ENCODE measurements at places on chromosomes 2 and 18.

- no peak for DNase-seq
Observed at GRCh38 chr18:41121116-41121826, 833.8 kb upstream of the PIK3C3 start.

DNA sequence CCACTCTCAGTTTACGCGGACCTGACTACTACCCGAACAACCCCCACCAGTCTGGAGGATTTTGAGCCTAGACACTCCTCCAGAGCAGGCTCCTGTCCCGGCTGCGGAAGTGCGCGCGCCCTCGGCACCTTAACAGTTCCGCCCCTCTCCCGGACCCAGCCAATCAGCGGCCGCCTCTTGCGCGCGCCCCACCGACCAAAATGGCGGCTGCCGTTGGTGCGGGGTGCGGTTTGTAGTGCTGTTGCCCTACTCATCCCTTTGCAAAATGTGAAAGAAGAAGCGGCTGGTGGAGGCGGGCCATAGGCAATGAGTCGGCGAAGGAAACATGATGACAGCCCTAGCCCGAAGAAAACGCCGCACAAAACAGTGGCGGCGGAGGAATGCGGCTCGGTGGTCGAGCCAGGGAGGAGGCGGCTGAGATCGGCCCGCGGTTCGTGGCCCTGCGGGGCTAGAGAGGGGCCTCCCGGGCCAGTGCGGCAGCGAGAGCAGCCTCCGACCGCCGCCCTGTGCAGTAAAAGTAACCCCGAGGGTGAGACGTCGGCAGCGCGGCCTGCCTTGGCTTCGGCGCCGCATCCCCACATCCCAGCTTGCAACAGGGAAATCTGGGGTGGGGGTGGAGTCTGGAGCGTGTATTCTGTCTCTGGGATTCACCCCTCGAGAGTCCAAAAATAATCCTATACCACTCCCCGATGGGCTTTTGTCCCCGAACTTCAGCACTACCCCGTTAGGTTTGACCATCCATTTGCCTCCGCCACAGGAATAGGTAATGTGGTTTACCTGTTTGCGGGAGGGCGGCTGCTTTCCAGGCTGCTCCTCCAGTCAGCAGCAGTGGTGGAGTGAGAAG, at the start of gene ETAA1:
Gene ETAA1, plus strand, starts transcription at position 191 of the 844 bp plus-strand sequence. Its CDS starts 116 bp downstream, at position 307.
- DNase-seq, result peak; percentile 94

DNA sequence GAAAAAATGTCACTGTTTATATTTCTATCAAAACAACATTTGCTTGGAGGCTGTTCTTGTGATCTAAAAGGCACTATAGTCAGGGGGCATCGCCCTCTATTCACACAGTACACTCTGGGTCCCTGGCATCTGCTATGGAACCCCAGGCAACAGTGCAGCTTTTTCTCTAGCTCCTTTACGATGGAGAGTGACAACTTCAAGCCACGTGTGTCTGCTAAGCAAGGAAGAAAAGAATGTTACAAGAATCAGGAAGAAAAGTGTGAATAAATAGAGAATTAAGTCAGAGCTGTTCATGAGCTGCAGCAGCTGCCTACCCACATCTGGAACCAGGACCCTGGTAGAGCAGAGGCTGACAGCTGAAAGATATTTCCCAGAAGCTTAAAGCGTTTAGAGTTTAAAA, 11.2 kb downstream of the RND3 start:
- no peak for DNase-seq

- DNase-seq, result no peak
Observed at GRCh38 chr2:167898340-167898739, 349.1 kb downstream of the STK39 start.

DNA sequence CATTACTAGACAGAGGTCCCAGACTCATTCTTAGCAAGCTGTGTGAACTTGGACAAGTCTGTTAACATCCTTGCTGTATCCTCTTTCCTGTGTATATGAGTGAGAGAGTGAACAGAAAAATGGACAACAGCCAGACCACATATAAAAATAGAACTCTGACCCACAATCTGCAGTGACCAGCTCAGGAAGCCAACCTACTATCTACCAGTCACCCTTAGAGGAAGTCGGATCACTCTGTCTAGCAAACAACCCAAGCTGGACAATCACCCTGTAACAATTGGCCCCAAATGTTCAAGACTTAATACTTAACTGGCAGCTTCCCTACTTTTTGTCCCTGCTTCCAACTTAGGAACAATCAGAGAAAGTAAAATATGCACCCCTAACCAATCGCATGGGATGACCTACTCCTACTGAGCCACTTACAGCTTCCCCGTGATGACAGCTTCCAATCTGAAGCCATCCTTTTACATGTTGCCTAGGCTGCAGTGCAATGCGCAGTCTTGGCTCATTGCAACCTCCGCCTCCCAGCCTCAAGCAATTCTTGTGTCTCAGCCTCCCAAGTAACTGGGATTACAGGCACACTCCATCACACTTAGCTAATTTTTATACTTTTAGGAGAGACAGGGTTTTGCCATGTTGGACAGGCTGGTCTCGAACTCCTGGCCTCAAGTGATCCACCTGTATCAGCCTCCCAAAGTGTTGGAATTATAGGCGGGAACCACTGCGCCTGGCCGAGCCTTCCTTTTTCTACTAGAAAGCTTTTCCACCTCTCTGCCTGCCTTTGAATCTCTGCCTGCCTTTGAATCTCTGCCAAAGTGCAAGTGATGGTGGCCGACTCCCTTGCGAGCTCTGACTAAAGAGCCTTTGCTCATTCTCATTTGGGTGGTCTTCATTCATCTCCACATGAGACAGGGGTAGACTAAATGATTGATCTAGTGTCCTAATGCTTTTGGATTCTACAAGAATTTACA, 158.3 kb upstream of the NDUFV2 start:
- DNase-seq, result no peak

- no peak for DNase-seq
Observed at GRCh38 chr2:38722271-38723061, 28.7 kb downstream of the SRSF7 start.

DNA sequence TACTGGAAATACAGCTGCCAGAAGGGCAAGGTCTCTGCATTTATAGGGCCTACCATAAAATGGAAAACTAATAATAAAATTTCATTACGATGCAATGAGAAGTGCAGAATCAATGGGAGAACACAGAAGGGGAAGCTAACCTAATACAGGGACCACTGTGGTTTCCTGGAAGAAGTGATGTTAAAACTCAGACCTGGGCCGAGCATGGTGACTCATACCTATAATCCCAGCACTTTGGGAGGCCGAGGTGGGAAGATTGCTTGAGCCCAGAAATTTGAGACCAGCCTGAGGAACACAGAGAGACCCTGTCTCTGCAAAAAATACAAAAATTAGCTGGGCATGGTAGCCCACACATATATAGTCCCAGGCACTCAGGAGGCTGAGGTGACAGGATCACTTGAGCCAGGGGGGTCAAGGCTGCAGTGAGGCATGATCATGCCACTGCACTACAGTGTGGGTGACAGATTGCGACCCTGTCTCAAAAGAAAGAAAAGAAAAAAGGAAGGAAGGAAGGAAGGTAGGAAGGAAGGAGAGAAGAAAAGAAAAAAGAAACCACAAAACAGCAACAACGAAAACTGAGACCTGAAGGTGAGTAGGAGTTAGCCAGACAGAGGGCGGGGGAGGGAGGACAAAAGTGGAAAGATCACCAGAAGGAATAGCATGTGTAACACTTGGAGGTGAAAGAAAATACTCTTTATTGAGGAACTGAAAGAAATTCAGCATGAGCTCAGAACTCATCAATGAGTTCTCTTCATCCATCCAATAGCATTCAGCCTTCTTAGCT, 58.3 kb upstream of the DTNA start:
- DNase-seq, result no peak

GRCh38 chr2:8159966-8160603, 521.8 kb upstream of the ID2 start:
- no peak for DNase-seq

- no peak for DNase-seq
Observed at GRCh38 chr18:75068682-75069435, 140.1 kb downstream of the PTGR3 start.

- DNase-seq, result no peak
Observed at GRCh38 chr2:236730393-236730792, 160.8 kb downstream of the ACKR3 start.

DNA sequence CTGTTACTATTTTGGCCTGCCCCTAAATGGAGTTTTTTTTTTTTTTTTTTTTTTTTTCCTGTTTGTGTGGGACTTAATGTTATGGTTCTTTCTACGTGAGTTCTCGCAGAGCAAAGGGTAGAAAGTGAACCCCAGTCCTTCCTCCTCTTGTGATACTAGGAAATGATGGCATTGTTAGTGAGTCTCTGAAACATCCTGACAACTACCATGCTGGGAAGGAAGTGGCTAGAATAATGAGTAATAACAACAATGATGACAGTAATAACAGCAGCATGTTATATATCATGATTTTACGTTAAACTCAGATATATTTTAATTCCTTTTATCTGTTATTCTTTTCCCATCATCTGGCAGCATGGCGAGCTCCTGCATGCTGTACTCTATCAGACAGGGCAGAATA, 216.2 kb upstream of the LINC00305 start:
- no peak for DNase-seq

DNA sequence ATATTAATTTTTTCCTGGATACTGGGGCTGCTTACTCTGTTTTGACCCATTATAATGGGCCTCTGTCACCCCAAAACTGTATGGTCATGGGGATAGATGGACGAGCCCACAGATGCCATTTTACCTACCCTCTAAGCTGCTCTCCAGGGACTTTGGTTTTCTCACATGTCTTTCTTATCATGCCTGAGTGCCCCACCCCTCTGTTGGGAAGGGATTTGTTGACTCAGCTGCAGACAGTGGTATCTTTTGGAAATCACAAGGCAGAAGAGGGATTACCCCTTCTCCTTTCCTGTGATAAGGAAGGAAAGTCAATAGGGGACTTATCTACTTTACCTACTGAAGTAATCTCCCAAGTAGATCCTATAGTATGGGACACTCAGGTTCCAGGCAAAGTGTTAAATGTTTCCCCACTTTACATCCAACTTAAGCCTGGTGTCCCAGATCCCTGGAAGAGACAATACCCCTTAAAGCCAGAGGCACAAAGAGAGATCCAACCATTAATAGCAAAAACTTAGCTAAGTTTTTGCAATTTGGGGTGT, 182.7 kb downstream of the RNF152 start:
- no peak for DNase-seq

DNA sequence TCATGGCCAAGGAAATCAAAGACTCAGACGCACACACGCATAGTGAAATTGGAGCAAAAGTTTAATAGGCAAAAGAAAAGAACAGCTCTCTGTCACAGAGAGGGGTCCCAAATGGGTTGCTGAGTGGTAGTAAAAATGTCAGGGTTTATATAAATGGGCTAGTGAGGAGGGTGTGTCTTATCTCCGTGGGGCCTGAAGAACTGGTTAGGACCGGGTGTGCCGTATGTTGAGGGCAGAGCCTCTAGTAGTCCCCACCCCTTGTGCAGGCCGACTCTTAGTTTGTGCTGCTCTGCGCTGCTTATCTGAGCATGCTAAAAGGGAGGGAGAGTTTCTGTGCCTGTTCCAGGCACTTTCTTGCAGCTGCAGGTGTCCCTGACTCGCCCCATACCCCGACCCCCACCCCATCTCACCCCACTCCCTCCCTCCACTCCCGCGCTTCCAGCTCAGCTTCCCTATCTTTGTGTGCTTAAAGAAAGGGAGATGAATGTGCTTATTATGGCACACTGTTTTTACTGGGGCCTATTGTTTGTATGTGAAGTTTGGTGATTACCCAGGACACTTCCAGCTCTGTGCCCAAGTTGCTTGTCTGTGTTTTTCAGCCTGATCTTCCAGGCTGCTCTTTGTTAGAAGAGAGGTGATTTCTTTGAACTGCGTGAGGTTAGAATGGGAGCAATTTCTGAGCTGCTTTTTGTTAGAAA, 167.4 kb downstream of the SPAG16 start:
- peak; percentile 46 for DNase-seq

DNA sequence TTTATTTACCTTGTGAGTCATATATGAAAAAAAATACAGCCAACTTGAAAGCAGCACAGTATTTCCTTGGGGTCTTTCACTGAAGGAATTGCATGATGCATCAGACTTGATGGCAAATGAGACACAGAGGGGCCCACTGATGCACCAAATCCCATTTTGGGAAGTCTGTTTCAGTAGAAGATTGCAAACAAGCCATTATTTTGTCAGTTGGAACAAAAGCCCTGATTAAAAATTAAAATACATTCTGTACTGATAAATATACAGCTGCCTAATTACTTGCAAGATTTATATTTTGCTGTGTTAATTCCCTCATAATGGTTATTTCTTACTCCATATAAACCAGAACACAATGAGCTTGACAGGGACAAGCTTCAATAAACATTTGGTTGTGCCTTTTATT, 370.4 kb downstream of the SUCLG1 start:
- DNase-seq, result no peak

DNA sequence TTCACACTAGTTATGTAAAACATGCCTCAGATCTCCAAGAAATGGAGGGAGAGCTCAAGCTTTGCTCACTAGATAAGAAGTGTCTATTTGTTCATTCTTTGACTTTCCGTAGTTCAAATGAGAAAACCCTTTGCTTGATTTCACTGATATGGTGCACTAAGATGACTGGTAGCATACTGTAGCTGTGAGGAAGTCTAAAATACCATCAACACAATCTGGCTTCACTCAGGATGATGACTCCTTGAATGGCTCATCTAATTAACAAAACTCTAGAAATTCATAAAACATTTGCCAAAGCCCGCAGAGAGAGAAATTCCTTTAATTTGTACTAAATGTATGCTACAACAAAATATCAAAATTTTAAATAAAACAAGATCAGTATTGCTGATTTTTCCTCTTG, 152.8 kb upstream of the STK17B start:
- no peak for DNase-seq

- DNase-seq, result no peak
Observed at GRCh38 chr2:209260281-209260680, 163.6 kb upstream of the MAP2 start.

- DNase-seq, result no peak
Observed at GRCh38 chr2:203492965-203493364, 42.1 kb downstream of the RAPH1 start.

GRCh38 chr2:200446612-200447011, 63.3 kb downstream of the KCTD18 start:
- DNase-seq, result no peak

- DNase-seq, result no peak
Observed at GRCh38 chr2:238846378-238846627, 1.6 kb upstream of the TWIST2 start.

GRCh38 chr18:13376298-13376840, 157.8 kb downstream of the LDLRAD4 start:
- DNase-seq, result no peak

- no peak for DNase-seq
Observed at GRCh38 chr2:85668857-85669142, 801 bp upstream of the SFTPB start.

DNA sequence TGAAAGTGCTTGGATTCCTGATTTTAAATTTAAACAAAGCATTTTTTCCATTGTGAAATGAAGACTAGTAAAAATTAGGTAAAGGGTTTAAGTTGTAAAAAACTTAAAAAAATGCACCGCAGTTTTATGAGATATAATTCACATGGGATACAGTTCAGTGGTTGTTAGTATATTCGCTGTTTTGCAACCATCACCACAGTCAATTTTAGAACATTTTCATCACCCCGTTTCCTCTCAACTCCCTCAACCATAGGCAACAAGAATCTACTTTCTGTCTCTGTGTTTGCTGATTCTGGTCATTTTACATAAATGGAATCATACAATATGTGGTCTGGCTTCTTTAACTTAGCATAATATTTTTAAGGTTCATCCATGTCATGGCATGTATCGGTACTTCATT, 4.0 kb downstream of the DGKD start:
- no peak for DNase-seq
